ENCODE measurements at places on chromosomes 5 and 9.

GRCh38 chr5:135008981-135009735, 24.9 kb downstream of the PITX1 start:
- DNase-seq: no peak

DNA sequence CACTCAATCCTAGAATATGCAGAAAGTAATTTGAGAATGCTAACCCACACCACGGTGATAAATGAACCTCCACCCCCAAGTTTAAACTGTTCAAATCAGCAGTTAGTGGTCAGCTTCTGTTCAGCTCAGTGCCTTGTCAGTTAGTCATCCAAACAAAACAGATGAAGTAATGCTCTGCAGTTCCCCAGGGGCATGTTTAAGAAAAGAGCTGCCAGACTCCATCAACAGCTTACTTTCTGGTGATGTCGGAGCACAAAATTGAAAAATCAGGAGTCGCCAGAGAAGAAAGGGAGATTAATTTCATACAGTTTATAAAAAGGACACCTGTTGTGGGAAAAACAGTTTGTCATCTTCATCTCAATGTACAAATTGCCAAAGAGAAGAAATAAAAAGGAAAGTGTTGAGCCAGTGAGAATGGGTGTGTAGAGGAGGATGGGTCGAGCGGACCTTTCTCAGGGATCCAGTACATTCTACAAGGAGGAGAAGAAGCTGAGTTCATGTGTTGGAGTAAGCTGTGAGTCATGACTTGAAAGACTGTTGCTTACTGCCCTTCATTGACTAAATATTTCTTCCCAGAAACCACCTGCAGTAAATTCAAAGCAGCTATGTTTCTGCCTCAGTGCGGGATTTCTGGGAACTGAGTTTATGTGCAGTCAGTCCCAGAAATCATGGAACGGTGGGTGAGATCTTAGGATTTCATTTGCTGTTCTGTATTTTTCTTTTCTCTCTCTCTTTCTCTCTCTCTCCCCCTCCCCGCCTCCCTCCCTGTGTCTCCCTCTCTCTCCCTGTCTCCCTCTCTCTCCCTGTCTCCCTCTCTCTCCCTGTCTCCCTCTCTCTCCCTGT, 13.7 kb downstream of the TRIO start:
- no peak for DNase-seq

GRCh38 chr9:129109537-129109903, 1.1 kb downstream of the CRAT start:
- no peak for DNase-seq

DNA sequence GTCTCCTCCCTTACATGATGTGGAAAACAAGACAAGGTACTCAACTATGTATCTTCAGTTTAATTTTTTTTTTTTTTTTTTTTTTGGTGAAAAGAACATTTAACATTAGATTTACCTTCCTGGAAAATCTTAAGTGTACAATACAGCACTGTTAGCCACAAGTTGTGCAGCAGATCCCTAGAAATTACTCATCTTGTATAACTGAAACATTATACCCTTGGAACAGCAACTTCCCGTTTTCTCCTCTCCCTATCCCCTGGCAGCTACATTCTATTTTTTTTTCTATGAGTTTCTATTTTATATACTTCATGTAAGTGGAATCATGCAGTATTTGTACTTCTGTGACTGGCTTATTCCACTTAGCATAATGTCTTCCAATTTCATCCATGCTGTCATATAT, 421.9 kb upstream of the FTMT start:
- no peak for DNase-seq

DNA sequence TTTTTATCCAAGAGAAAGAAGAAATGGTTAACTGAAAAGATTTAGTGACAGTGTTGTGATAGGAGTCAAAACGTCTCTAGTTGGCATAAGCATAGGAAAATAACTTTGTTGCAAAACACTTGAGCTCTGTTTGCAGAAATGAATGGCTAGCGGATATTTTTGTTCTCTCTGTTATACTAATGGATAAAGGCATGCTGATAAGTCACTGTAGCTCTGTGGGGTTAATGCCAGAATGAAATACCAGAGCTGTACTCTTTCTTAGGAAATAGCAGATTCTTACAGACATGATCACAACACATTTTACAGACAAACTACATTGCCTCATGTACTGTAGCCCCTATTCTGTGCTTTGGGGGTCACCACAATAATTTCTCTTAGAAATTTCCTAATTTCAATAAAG, 202.8 kb downstream of the DMRTA1 start:
- DNase-seq: no peak

- no peak for DNase-seq
Measured at GRCh38 chr5:145362266-145362665, 472.9 kb downstream of the PRELID2 start.

DNA sequence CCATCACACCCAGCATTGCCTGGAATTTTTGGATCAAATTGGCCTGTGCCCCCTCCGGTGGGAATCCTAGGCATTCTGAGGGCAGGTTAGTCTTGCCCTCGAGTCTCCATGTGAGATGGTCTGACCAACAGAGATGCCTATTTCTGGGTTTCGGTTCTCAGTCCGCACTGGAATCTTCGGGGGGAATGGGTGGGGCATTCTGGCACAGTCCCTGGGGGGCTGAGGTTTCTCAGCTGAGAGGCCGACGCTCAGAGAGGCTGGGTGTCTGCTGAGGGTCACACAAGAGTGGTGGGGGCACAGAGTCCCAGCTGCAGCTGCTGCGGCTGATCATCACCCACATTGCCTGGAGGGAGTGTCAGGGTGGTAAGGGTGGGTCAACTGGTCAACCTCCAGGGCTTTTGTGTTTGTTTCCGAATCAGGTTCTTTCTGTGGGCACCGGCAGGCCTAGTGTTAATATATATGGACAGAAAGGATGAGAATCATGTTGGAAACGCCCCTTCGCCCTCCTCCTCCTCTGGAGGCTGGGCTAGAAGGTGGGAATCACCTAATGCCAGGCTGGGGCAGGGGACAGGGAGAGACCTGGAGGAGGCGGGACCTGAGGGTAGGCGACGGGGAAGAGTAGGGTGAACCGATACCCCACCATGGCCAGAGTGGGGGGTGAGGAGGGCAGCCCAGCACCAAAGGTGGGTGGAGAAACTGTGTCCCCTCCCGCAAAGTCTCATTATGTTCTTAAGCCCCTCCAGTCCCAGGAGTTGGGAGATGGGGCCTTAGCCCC, 149.5 kb upstream of the PHYKPL start:
- DNase-seq: no peak
